Left hindlimb (tissue), 1 donor: ENCODE measurements at places on chromosomes 6 and 20.
A peak's percentile ranks its signal among the peaks of the same experiment; 100 is the strongest.

GRCh38 chr6:44073612-44074438 lies 53.4 kb downstream of the MRPL14 start:
- peak; percentile 83 for DNase-seq

DNA sequence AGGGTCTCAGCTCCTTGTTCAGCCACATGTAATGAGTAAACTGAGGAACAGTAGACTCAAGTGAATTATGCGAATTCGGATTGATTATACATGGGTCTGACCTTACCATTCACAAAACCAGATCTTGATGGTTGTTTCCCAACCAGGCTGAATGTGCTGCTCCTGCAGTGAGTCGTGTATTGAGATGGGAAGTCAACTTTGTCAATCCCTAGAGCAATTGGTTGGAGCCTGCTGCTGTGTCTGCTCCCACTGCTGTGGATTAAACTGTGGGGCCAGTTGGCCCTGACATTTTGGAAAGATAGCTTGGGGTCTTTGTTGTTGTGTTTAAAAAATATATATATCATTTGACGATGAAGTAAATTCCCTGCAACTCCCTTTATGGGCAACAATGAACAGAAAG lies 23.9 kb downstream of the FAM50B start:
- DNase-seq: no peak

GRCh38 chr20:36483919-36484808 lies 57.2 kb upstream of the MYL9 start:
- no peak for DNase-seq

- DNase-seq: no peak
These were observed 196.6 kb downstream of the UST start for GRCh38 chr6:148943451-148943850.

GRCh38 chr6:142918339-142919042 lies 26.5 kb downstream of the HIVEP2 start:
- no peak for DNase-seq

GRCh38 chr20:49641683-49642656 lies 71.7 kb downstream of the B4GALT5 start:
- DNase-seq: no peak

DNA sequence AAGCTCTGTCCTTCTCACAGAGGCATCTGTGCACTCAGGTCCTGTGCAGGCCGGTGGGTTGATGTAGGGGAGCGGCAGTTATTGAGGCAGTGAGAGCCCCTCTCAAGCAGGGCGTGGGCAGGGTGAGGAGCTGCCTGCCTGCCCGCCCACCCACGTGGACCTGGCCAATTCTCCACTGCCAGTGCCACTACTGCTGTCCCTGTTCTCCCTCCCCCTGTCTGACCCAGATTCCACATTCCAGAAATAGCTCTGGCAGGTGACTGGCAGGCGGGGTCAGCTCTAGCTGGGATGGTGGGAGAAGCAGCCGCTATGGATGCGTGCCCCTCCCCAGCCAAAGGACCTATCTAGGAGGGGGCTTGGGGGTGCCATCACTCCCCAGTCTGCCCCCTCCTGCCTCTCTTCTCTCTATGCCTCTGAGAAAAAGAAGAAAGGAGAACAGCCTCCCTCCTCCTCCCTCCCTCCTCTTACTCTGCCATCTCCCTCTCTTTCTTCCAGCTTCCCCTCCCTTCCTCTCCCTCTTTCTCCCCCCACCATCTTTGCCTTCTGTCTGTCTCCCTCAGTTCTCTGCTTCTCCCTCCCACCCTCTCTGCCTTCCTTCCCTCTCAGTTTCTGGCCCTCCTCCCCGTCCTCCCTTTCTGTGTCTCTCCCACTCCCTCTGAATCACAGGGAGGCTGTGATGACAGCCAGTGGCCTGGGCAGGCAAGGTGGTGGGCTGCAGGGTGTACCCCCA lies 86.5 kb upstream of the MYL9 start:
- DNase-seq: peak; percentile 67

- no peak for DNase-seq
These were observed 810 bp upstream of the ABHD16B start for GRCh38 chr20:63860325-63861051.

DNA sequence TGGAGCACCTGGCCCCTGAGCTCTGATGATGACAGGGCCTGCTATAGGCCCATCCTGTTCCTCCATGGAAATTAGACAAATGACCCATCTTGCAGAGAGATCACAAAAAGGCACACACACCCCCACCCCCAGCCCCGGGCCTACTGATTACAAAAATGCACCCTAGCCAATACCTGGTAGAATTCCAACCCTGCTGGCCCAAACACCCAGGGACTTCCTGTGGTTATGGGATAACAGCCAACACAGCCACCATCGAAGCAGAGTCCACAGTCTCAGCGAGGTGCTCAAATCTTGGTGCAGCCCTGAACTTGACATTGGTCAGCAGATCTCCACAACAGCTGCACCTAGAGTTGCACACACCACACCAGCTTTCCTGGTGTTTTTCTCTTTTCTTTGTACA lies 17.0 kb downstream of the NCR2 start:
- no peak for DNase-seq

DNA sequence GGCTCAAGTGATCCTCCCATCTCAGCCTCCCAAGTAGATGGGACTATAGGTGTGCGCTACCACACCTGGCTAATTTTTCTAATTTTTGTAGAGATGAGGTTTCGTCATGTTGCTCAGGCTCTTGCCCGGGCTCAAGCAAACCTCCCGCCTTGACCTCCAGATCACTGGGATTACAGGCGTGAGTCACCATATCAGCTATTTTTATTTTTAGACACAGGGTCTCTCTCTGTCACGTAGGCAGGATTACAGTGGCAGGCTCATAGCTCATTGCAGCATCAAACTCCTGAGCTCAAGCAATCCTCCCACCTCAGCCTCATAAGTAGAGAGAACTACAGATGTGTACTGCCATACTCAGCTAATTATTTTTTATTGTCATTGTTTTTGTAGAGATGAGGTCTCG lies 41.7 kb downstream of the SLC23A2 start:
- DNase-seq: no peak

DNA sequence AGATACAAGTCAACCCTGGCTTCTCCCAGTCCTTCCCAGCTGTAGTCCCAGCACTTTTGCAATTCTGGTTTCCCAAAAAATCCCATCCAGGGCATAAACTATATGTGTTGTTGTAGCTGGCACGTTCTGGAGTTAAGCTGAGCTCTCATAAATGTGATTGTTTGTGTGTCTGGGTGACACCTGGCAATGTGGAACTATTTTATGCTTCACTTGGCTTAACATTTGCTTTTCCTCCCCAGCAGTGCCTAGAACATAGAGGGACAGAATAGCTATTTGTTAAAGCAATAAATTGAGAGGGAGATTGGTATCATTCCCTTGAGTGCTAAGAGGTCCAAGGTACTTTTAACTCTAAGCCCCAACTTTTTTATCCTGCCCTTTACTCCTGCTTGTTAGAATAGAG lies 575.9 kb upstream of the NOX3 start:
- DNase-seq: no peak

GRCh38 chr6:128422871-128423270 lies 97.5 kb downstream of the PTPRK start:
- no peak for DNase-seq

GRCh38 chr6:53042112-53042511 lies 23.1 kb upstream of the FBXO9 start:
- DNase-seq: no peak

- DNase-seq: no peak
These were observed 7.1 kb downstream of the VNN2 start for GRCh38 chr6:132750455-132751248.

GRCh38 chr20:6530254-6530653 lies 237.2 kb upstream of the BMP2 start:
- no peak for DNase-seq

DNA sequence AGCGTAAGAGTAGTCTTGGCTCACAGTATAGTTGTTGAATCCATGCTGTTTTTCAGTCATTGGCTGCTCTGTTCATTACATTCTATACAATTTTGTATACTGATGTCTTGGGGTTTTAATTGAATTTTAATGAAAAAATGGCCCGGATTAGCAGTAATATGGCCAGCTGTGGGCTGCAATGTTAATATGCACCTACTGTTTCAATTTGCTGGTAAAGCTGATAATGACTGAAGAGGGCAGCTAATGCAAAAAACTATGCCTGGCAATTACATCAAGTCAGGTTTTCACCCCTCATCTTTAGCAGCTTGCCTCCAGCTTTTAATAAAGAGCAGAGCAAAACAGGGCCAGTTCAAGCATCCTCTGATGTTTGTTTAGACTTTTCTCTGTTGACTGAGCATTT lies 394.5 kb downstream of the PLCB1 start:
- DNase-seq: no peak

DNA sequence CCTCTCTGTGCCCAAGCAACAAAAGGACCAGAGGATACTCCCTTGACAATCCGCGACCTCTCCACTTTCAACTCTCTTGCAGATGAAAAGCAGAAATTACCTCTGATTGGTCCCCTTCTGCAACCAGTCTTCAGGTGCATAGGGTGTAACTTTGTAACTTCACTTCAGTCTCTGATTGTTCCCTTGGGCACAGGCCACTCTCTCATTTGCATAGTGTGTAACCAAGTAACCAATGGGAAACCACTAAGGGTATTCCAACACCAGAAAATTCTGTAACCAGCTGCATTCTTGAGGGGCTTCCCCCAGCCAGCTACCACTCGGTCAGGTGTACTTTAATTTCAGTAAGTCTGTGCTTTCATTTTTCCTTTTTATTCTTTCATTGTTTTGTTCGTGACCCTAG lies 4.4 kb upstream of the RAET1L start:
- DNase-seq: no peak

- DNase-seq: no peak
These were observed 49.7 kb downstream of the SYNE1 start for GRCh38 chr6:152587473-152587872.

DNA sequence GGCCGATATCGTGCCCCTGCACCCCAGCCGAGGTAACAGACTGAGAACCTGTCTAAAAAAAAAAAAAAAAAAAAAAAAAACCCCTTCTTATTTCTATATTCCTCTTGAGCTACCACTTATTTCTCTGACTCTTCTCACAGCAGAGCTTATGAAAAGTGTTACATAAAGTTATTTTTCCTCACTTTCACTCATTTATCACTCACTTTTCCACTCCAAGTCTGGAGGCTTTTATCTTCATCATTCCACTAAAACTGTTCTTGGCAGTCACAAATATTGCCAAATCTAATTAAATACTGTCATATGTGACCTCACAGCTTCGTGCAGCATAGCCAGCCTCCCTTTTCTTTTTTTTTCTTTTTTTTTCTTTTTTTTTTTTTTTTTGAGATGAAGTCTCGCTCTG lies 131.2 kb downstream of the KLHL32 start:
- DNase-seq: no peak

DNA sequence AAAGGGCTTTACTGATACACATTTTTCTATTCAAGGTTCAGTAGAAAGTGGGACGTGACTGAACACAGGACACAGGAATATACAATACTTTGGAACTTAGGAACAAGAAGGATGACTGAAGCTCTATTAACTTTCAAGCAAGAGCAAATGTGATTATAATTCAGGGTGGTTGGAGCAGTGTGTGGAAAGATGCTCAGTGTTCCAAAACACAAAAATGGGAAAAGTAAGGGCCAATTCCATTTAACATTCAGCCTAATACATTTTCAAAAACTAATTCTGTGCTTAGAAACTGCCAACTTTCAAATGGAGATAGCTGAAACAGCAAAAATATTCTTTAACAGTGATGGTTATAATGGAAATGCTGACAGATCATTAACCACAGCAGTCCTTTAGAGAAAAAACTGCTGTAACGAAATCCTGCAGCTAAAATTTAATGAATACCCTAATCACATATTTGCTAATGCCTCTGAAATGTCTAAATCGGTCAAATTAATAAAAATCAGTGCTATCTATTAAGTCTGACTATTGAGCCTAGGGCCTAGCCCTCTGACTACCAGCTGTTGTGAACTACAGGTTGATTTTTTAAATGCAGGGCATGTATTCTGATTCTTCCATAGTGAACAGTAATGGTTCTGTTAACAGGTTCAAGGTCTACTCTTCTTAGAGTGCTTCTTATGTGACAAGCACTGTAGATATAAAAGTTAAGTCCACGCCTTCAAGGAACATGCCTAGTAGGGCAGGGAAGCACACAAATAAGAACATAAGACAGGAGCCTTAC lies 45.9 kb downstream of the RARS2 start:
- no peak for DNase-seq

- no peak for DNase-seq
These were observed 7.9 kb downstream of the TMEM63B start for GRCh38 chr6:44135173-44135758.

GRCh38 chr6:3321042-3321441 lies 62.3 kb downstream of the PSMG4 start:
- no peak for DNase-seq

GRCh38 chr6:112936504-112936903 lies 589.4 kb downstream of the RFPL4B start:
- DNase-seq: no peak

DNA sequence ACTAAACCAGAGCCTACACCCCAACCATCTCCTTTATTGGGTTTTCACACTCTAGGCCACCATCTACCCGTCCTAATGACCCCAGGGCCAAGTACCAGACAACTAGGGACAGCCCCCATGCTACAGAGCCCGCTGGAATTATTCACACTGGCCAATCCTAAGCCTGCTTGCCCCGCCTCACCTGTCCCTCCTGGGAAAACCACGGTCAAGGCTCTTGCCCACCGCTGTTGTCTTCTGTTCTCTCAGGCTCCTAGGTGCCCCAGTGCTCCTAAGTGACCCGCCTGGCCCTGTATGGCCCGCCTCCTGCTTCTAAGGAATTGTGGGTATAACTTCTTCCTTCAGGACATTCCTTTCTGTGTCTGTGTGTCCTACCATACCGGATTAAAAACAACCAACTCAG lies 453.4 kb downstream of the CD83 start:
- DNase-seq: no peak

DNA sequence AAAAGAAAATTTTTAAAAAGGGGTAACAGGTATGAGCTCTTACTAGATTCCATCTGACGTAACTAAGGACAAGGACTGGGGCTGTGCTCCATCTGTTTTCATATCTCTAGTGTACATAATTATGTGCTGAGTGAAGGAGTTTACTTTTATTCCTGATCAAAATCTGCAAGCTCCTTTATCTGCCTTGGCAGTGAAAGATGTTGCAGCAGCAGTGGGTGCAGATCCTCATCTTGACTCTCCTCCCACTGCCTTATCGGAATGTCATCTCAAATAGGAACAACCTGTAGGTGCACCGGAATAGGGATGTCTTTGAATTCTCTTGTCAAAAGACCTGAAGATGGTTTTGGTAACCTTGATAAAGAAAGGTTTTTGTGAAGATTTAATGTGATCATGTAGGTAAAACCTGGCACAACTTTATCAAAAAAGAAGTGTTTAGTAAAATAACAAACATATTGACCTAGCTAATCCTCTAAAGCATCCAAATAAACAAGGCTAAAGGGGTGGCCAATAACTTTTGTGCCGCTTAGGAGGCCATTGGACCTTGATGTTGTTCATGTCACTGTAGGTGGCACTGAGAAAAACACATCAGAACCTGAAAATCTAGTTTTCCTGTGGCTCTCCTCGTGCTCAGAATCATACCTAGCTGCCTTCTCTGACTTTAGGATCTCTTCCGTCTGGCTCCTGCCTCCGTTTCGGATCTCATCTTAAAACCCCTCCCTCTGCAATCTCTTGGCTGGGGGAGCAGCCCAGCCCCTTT lies 19.0 kb upstream of the SLC16A10 start:
- DNase-seq: no peak

- DNase-seq: no peak
These were observed 212.1 kb upstream of the PHACTR1 start for GRCh38 chr6:12504325-12504966.
